Skeletal muscle cell (primary cell): ENCODE measurements at places on chromosomes 6 and 20.

DNA sequence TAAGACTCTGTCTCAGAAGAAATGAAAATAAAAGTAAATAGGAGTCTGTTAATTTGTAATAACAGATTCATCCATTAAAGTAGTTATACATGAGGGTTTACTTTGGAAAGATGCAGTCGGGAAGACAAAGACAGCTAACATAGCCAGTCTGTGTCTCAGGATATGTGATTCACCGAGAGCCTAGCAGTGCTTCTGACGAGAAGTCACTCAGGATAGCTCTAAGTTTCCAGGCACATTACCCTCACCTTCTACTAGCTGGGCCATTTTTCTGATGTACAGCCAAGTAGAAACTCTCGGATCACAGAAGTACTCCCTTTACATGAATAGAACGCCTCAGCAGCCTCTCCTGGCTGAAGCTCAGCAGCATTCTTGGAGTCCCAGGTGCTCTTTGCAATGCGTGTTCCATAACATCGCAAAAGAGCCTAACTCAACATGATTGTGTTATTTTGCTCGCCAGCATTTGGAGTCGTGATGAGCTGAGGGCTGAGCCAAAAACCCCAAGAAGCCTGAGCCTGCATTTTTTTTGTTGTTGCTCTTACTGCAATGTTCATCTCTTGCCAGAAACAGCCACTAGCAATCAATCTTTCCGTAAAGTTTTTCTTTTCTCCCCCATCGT is 22.4 kb upstream of the TASP1 start:
- DNase-seq: no peak

- no peak for DNase-seq
Measured at GRCh38 chr6:11092668-11093375, 812 bp upstream of the SMIM13 start.

GRCh38 chr6:161744211-161745067 is 470.6 kb upstream of the AGPAT4 start:
- no peak for DNase-seq

GRCh38 chr6:48087448-48087847 is 23.5 kb downstream of the PTCHD4 start:
- DNase-seq: no peak

DNA sequence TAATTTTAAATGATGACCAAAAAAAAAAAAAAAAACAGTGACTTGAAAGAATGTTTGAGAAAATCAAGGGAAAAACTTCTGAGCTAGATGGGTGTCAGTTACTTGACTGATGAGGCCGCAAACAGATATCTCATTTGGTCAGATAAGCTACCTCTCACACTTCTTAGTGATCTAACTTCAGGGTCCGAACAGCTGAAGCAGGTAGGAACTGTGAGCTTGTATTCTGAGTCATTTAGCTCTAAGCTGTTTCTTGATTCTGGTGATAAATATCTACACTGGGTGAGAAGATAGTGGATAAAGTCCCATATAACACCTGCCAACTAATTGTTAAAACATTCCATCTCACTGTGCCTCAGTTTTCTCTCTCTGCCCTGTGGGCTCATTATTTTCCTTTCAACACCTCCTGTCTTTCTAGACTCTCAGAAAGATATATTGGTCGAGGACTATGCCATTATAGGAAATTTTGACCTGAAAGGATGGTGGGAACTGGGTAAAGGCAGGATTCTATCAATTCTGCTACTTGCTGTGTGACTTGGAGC is 7.7 kb downstream of the KIF3B start:
- DNase-seq: no peak
